ENCODE measurements at places on chromosomes 12 and 14.

- DNase-seq: no peak
Measured at GRCh38 chr12:74890237-74890599, 319.4 kb downstream of the KCNC2 start.

DNA sequence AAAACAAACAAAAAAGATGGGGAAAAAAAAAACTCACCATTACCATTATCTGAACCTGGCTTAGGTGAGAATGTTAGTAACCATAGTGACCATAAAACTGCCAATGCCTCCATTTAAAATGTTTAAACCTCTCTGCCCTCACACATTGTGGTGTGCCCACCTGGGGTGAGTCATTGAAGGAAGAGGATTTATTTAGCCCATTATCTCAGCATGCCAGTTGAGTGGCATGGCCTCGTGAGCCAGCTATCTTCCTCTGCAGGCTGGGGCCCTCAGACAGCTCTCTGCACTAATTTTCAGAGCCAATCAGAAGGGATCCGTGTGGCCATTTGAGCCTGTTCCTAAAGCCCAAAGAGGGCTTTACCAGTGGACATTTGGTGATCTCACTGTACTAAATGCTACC is 81.8 kb upstream of the CCDC198 start:
- no peak for DNase-seq

DNA sequence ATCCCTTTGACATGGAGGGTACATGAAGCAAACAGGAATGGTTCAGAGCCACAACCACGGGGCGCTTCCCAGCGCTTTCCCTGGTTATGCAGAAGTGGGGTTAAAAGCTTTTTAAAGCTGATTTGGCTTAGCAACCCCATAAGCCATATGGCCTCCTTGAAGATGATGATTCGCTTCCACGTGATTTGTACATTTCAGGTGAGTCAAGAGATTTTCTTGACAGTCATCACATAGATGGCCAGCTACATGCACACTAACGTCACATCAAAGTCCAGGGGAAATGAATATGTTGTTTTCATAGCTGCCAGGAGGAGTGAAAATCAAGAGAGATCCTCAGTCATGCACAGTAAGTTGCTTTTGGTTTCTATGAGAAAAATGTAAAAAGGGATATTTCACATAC is 309.7 kb downstream of the TMEM132D start:
- DNase-seq: no peak

DNA sequence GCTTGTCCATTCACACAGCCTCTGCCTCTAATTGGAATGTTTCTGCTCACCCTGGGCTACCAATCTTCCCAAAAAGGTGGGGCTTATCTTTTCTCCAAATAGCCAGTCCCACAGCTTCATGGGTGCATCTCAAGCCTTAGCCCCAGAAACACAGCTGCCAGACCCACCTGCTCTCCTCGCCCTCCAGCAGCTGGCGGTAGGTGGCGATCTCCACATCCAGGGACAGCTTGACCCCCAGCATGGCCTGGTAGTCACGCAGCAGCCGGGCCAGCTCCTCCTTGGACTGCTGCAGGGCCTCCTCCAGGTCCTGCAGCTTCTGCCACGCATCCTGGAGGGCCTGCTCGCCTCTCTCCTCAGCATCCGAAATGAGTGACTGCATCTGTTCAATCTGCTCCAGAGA is 11.1 kb downstream of the KRT77 start:
- DNase-seq: no peak
